ENCODE measurements at places on chromosomes 1 and 21.

DNA sequence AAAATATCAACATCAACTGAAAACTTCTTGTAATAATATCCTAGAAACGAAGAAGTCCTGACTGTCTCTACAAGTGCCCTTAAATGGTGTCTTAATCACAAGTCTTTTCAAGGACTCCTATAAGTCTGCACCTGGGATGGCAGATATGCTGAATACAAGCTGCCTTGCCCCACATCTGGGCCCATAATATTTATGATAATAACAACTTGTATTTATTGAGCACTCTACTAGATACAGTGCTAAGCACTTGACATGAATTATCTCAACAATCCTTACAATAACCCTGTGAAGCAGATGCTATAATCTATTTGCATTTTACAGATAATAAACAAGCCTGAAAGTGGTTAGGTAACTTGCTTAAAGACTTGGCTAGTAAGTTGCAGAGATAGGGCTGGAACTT lies 78.0 kb upstream of the ZNF648 start:
- DNase-seq, result no peak

- DNase-seq, result no peak
These were observed 43.0 kb downstream of the XPR1 start for GRCh38 chr1:180674603-180675530.

GRCh38 chr1:117093870-117094621 lies 27.5 kb downstream of the TRIM45 start:
- peak; percentile 14 for DNase-seq

DNA sequence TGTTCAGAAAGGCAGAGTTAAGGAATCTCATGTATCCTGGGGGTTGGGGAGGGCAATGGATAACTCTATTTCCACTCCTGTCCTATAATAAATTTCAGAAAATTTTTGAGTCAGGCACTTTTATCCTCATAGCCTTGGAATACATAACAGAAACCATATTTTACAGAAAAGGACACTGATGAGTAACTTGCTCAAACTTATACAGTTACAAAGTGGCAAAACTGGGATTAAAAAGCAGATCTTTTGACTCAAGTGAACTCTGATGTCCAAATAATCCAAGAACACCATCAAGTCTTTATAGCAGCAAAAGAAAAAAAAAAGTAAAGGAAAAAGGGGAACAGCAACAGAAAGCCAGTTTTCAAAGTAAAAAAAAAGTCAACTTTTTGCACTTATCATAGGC lies 36.9 kb downstream of the PHC2 start:
- DNase-seq, result no peak

GRCh38 chr1:6099297-6099696 lies 53.6 kb downstream of the KCNAB2 start:
- DNase-seq, result no peak

GRCh38 chr1:184422490-184423233 lies 35.8 kb downstream of the C1orf21 start:
- DNase-seq, result no peak

GRCh38 chr1:36342426-36343185 lies 19.2 kb upstream of the EVA1B start:
- DNase-seq, result peak; percentile 62

GRCh38 chr1:22575532-22576149 lies 12.4 kb downstream of the EPHA8 start:
- DNase-seq, result peak; percentile 23

- no peak for DNase-seq
These were observed 5.7 kb downstream of the GJA5 start for GRCh38 chr1:147754661-147755060.

GRCh38 chr1:166840309-166841274 lies 1.3 kb downstream of the POGK start:
- peak; percentile 48 for DNase-seq

DNA sequence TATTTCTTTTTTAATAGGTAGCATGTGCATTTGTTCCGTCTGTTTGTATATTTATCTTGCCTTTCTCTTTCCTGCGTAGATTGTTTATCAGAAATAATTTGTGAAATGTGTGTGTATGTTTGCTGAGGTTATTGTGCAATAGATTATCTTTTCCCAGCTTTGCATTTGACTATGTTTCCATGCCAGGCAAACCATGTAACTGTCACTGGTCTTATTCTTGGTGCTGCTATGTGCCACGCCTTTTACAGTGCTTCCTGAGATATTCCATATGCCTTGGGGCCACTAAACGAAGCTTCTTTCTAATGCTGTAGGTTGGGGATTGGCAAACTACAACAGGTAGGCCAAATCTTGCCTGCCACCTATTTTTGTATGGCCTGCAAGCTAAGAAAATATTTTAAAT lies 598.8 kb downstream of the PLPP3 start:
- no peak for DNase-seq

DNA sequence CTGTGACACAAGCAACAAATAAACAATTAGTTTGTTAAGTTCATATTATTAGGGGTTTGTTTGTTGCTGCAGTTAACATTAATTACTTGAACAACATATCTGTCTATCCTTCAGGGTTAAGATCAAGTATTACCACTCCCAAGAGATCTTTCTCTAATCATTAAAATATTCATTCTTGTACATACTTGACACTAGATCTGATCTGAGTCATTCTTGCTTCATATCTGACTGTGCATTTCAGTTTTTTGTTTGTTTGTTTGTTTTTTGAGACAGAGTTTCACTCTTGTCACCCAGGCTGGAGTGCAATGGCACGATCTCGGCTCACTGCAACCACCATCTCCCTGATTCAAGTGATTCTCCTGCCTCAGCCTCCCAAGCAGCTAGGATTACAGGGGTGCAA lies 613.3 kb upstream of the PLXNA2 start:
- no peak for DNase-seq

DNA sequence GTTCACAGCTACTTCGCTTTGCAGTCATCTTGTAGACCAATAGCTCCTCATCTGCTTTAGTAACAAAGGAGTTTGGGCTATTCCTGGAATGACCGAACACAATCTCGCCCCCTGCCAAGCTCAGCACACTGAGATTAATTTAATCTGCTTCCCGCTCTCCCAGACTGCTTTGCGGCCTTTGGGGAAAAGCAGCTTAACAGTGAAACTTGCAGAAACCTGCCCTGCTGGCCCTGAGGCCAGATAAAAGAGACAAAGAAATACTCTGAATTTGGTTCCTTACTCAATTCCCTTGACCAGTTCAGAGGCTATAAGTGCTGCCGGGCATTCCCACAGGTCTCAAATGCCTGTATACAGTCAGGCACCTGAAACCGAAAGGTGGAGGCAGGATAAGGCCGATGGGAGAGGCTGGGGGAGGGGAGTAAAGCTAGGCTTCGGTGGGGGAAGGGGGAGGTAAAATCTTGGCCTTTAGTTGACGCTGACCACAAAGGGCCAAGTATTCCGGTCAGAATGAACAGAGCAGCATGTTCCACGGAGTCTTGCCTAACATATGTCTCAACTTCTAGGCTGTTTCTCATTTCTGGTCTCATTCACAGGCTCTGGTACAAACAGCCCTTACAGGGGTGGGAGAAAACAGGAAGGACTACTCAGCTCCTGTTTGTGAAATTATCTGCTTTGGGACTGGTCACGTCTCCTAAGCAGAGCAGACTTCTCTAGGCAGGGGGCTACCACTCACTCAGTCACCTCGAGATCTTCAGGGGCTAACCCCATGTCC lies 17.7 kb upstream of the A3GALT2 start:
- peak; percentile 83 for DNase-seq

DNA sequence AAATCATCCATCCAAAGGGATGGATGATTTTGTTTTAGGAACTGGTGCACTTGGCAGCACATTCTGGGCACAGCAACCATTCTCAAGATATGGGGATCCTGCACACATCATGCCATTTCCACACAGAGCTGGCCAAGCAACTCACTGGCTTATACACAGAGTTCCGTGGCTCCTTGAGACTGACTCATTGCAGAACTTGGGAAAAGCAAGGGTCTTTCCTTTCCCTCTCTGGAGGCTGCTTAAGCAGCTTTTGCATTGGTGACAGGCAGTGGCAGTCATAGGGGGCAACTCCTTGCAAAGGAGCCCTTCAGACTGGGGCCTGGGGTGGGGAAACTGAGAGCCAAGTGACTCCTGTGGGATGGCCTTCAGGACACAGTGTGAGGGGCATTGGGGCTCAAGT lies 1.9 kb upstream of the MAD2L2 start:
- no peak for DNase-seq

GRCh38 chr21:26572702-26573381 lies at the start of gene CYYR1:
CYYR1 (minus strand) TSS chr21:26573286; CDS start chr21:26572940, 346 bp downstream.
- peak; percentile 2 for DNase-seq

GRCh38 chr1:3535732-3536131 lies 75.6 kb downstream of the MEGF6 start:
- no peak for DNase-seq

- DNase-seq, result no peak
These were observed 9.2 kb upstream of the NBPF11 start for GRCh38 chr1:148161053-148161901.

DNA sequence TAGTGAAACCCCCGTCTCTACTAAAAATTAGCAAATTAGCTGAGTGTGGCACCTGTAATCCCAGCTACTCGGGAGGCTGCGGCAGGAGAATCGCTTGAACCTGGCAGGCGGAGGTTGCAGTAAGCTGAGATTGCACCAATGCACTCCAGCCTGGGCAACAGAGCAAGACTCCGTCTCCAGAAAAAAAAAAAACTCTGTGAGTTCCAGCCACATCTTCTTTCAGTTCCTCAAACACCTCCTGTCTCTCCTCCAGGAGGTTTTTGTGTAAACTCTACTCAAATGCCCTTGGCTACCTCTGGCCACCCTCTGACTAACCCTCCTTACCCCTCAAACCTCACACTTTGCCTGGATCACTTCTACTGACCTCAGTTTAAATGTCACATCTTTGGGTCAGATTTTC lies 38.1 kb downstream of the RCSD1 start:
- DNase-seq, result no peak

DNA sequence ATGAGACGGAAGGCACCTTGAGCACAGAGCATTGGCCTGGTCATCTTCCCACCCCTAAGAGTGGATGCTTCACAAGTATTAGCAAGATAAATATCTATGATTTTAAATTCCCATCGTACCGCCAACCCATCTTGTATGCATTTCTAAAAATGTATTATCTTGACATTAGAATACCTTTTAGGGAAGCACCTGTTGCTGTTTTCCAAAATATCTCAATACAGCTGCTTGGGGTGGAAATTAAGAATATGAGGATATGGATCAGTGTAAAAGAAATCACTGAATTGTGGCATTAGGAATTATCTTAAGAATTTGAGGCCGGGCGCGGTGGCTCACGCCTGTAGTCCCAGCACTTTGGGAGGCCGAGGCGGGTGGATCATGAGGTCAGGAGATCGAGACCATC lies 166.3 kb downstream of the ETS2 start:
- no peak for DNase-seq

DNA sequence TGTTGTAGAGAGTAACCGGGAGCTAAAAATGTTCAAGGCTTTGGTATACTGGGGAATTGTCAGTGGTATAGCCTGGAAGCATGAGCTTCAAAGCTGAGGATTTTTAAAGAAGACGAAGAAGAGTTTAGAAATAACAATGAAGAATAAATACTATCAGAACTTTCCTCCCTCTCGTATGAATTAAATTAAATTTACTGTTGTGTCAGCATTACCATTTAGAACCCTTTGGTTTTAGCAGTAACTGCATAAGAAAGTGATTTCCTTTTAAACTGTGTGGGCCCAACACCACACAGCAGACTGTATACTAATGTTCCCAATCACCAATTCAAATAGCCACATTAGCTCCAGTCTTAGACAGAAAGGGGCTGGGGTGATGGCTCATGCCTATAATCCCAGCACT lies 122.6 kb downstream of the ZNF644 start:
- no peak for DNase-seq

- no peak for DNase-seq
These were observed 101.4 kb upstream of the KCNK1 start for GRCh38 chr1:233512538-233512937.

DNA sequence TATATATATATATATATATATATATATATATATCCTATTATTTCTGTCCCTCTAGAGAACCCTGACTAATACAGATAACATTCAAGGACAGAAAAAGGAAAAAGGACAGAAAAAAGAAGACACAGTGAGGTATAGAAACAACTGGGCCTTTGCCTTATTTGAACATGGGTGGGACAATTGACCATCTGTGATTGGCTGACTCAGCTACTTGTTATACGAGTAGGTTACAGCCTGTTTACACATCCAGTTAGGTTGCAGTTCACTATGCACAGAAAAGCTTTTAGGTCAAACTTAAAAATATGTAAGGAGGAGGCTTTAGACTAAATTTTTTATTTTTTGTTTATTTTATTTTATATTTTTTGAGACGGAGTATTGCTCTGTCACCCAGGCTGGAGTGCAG lies 39.8 kb upstream of the RGS8 start:
- no peak for DNase-seq

- no peak for DNase-seq
These were observed 124.5 kb downstream of the GLIS1 start for GRCh38 chr1:53614231-53615021.

- no peak for DNase-seq
These were observed 26.0 kb downstream of the PARK7 start for GRCh38 chr1:7987528-7987927.

- no peak for DNase-seq
These were observed 34.8 kb upstream of the GREM2 start for GRCh38 chr1:240646571-240647240.

GRCh38 chr1:209661071-209661470 lies 8.8 kb upstream of the LAMB3 start:
- DNase-seq, result no peak

DNA sequence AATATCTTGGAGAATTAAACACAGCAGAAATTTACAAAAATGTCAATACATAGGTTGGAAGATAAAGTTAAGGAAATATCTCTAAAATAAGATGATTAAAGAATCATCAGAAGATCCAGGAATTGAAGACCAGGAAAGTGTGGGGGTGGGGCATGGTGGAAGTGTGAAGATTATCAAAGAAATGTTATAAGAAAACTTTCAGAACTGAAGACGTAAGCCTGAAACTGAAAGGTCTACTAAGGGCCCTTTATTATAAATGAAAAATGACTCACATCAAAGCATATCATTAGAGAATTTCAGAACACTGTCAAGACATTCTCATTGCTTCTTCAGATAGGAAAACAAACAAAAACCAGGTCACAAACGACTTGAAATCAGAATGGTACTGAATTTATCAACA lies 92.4 kb upstream of the DPT start:
- DNase-seq, result no peak
